ENCODE measurements at places on chromosomes 7 and 10.

- no peak for DNase-seq
Observed at GRCh38 chr10:113434315-113434714, 118.5 kb upstream of the HABP2 start.

- no peak for DNase-seq
Observed at GRCh38 chr7:103031781-103032180, 42.8 kb downstream of the FBXL13 start.

- no peak for DNase-seq
Observed at GRCh38 chr7:119900996-119901672, 371.8 kb upstream of the KCND2 start.

DNA sequence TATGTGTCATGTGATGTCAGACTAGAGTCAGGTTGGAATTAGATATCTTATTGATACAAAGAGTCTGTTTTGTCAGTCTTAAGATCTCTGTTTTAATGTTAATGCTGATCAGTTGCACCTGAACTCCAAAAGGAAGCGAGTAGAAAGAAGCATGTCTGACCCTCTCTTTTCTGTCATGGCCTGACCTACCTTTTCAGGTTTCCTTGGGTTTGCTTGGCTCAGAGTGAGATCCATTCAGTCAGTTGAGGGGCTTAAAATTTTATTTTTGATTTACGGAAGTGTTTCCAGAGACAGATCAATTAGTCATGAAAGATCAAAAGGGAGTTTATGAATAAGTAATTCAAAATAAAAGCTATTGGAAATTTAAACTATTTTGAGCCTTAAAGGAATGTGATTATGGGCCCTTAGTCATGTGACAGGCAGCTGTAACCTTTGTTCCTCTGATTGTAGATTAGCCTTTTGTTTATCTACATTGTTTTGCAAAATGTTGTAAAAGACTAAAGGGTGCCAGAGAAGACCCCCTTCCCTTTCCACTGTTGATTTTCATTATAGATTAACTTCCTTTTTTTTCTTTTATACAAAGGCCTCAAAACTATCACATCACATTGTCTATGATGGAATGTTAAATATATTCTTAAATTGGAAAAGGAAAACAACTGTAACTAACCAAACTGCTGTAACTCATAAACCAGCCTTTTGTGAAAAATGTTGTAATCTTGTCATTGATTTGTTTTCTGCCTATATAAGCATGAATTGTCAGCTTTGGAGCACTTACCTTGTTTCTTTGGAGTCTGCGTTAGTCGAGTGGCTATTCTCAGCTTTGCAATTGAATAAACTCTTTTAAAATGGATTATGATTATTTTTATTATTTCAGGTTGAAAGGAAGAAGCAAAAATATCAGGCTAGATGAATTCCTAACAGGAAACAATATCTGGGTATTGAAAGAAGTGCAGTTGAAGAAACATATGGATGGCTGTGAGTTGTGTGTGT, 195.5 kb upstream of the MBL2 start:
- DNase-seq = no peak

GRCh38 chr10:17835688-17836087, 26.5 kb downstream of the MRC1 start:
- no peak for DNase-seq

- no peak for DNase-seq
Observed at GRCh38 chr7:76086070-76086469, 38.2 kb downstream of the MDH2 start.

GRCh38 chr7:44772867-44773266, 23.6 kb upstream of the PPIA start:
- no peak for DNase-seq

DNA sequence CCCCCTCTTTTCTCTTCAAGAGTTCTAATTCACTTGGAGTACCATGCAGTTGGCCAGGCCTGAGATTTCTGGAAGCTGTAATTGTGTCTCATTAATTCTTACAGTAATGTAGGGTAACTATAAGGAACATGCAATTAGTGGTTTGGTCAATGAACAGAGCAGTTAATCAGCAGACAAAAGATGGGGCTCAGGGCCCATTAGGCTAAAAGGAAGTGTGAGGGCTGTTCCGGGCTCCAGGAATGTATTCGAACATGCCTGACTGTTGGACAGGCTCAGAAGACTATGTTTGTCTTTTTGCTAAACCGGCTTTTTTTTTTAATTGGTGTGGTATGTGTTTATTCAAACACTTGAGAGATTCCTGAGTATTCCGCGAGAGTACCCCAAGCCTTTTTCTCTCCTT, 42.5 kb upstream of the FZD8 start:
- DNase-seq = no peak

DNA sequence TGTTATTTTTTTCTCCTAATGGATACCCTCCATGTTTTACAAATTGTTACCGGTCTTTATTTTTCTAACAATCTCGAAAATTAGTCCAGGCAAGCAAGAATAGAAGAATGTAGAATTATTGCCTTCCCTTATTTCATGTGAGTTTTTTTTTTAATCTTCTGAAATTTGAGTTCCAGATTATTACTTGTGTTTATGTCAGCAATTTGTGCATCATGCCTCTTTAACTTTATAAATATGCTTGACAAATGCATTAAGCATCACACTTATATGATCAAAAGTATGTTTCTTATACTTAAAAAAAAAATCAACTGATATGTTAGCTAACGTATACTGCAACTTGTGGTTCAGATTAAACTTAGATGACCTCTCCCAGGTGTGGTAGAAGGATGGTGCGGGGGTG, 242.7 kb upstream of the VSTM2A start:
- no peak for DNase-seq

- DNase-seq = no peak
Observed at GRCh38 chr10:125118011-125118611, 42.3 kb downstream of the CTBP2 start.

GRCh38 chr10:80579181-80579763, 41.6 kb downstream of the SH2D4B start:
- DNase-seq = no peak

GRCh38 chr10:131964298-131964697, 17.4 kb downstream of the BNIP3 start:
- no peak for DNase-seq

GRCh38 chr7:47421456-47421855, 160.5 kb downstream of the TNS3 start:
- DNase-seq = no peak

DNA sequence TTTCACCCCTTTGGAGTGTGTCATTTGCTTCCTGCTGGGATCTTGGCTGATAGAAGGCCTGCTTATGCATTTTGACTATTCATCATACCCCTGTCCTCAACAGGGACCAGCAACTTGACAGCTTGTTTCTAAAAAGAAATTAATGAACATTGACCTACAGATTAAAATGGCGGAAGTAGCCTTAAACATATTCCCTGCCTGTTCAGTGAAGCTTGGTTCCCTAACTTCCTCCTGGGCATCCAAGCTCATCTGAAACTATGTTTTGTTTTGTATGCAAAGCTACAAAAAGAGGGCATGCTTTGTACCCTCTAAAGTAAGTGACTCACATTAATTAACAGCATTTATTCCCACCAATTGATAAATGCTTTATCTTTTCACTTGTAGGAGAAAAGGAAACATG, 26.8 kb upstream of the CDK14 start:
- DNase-seq = no peak

GRCh38 chr7:75712517-75713361, 26.0 kb downstream of the HIP1 start:
- DNase-seq = no peak

- no peak for DNase-seq
Observed at GRCh38 chr10:49760789-49761188, 1.3 kb downstream of the OGDHL start.

DNA sequence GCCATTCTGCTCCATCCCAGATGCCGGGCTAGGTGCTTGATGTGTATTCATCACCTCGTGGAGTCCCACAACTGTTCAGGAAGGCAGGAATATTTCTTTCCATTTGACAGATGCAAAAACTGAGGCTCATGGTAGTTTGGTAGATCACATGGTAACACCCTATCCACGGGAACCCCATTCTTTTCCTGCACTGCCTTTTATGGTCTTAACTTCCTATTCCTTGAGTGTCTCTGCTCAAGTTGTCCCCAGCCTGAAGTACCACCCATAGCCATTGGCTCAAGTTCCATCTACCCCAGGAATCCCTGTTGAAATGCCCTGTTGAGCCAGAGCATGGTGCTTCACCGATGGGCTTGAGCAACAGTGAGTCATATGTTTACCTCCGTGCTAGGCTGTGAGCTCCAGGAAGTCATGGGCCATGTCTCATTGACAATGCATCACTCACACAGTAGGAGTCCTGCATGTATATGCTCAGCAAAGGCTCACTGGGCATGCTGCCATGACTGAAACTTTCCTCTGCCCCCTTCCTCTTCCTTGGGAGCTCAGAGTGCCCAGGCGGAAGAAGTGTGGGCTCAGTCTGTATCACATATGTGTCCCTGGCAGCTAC, 71.7 kb upstream of the ADAM12 start:
- DNase-seq = no peak

- DNase-seq = no peak
Observed at GRCh38 chr10:45091968-45092367, 91.2 kb downstream of the ZNF22 start.

DNA sequence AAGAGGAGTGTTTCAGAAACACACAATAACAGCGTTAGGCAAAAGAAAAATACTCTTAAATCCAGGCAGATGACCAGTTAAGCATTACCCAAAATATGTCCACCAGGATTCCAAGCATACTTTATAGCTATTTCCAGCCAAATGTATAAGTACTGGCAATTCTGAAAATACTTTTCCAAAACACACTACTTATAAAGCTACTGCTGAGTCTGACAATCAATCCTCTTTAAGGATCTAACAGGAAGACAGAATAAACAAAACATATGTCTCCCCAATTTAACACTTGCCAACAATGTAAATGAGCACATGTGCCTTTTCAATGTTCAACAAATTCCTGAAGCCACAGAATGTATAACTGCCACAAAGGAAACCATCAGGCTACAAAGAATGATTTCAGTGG, 370.9 kb downstream of the SORCS1 start:
- no peak for DNase-seq

- no peak for DNase-seq
Observed at GRCh38 chr10:44300666-44301649, 83.9 kb downstream of the CXCL12 start.

- no peak for DNase-seq
Observed at GRCh38 chr7:69402696-69403095, 195.6 kb upstream of the AUTS2 start.

DNA sequence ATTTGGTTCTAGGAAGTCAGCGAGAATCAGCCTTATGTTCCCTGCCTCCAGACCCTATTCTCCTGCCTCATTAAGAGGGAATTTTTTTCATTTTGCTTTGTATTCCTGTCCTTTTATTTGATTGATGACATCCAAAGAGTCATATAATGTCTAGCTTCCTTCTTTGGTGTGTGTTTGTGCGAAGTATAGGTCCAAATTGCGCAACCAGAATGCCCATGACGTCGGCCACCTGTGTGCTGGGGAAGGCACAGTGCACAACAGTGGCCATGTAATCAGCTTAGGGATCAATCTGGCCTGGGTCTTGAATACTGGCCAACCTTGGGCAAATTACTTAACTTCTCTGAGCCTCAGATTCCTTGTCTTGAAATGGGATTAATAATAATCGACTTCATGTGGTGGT, 206.2 kb downstream of the VTI1A start:
- DNase-seq = no peak

GRCh38 chr7:120864141-120864900, 6.4 kb upstream of the TSPAN12 start:
- DNase-seq = no peak

DNA sequence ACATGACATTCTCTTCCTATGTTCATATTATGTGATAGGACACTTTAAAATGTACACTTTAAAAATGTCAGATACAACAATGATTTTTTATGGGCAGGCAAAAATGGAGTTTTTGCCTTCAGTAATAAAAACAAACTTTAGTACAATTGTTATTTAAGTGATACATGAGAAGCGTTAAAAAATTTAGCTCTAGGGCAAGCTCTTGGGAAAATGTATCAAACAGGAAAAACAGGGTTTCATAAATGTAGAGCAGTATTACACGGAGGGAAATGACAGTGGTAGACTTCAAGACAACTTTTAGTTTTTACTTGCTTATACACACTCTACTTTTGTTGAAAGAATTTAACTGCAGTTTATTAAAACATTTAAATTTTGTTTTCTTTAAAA, 1.5 kb downstream of the FHIP2A start:
- DNase-seq = no peak

DNA sequence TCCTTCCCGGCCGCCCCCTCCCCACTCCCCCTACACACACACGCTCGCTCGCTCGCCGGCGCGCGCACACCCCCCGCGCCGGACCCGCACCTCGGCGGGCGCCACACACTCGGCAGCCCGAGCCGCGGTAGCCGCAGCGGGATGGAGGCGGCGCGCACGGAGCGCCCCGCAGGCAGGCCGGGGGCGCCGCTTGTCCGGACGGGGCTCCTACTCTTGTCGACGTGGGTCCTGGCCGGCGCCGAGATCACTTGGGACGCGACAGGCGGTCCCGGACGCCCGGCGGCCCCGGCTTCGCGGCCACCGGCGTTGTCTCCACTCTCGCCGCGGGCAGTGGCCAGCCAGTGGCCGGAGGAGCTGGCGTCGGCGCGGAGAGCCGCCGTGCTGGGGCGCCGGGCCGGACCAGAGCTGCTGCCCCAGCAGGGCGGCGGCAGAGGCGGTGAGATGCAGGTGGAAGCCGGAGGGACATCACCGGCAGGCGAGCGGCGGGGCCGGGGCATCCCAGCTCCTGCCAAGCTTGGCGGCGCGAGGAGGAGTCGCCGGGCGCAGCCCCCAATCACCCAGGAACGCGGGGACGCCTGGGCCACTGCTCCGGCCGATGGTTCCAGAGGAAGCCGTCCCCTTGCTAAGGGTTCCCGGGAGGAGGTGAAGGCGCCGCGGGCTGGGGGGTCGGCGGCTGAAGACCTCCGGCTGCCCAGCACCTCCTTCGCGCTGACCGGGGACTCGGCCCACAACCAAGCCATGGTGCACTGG, at the start of gene SORCS3:
TSS of gene SORCS3 (plus strand) at position 104 of the 750 bp plus-strand sequence.
- DNase-seq = no peak

DNA sequence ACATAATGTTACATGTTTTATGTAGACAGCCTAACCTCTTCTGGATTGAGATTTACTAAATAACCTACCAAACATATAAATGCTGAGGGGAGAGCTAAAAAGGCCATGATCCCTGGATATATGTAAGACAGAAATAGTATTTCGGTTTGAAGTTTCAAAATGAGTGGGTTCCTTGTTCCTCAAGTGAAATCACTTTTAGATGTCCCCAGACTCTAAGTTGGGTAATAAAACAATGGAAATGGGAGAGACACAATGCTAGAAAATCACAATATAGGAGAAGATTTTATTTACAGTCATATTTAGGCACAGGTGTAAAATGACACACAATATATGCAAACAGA, 56.5 kb downstream of the SHTN1 start:
- DNase-seq = no peak

GRCh38 chr10:35639021-35639727, 2.9 kb downstream of the FZD8 start:
- no peak for DNase-seq

All from NCI-H187 treated with DMSO at 0.1 percent for 48 hours (cell line).